Activated naive CD8-positive, alpha-beta T cell treated with anti-CD3 and anti-CD28 coated beads for 36 hours (primary cell): ENCODE measurements at places on chromosomes 3 and 15.

GRCh38 chr15:71529361-71529760 is 281.0 kb upstream of the NR2E3 start:
- H3K27me3 ChIP-seq: peaks cover 52% of the 10 kb centered on the region
- no peaks in the 10 kb centered on the region for H3K4me1 ChIP-seq
- peaks cover 2% of the 10 kb centered on the region for H3K36me3 ChIP-seq
- DNase-seq: no peak

DNA sequence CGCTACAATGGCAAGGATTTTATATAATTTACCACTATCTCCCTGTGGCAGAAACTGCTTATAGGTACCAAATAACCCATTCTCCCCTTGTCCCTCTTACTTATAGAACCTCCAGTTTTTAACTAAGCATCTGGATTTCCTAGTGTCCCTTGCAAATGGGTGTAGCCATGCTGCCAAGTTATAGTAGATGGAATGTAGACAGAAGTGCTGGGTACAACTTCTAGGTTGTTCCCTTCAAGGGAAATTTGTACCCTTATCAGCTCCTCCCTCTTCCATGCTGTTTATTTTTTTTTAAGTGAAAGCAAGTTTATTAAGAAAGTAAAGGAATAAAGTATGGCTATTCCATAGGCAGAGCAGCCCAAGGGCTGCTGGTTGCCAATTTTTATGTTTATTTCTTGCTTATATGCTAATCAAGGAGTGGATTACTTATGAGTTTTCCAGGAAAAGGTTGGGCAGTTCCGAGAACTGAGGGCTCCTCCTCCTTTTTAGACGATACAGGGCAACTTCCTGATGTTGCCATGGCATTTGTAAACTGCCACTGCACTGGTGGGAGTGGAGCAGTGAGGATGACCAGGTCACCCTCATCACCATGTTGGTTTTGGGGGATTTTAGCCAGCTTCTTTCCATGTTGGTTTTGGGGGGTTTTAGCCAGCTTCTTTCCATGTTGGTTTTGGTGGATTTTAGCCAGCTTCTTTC is 40.1 kb upstream of the TM4SF19 start:
- peaks cover 3% of the 10 kb centered on the region for H3K4me1 ChIP-seq
- H3K36me3 ChIP-seq: peaks cover 35% of the 10 kb centered on the region
- no peaks in the 10 kb centered on the region for H3K27me3 ChIP-seq
- no peak overlapping the region for H3K4me3 ChIP-seq
- H3K27ac ChIP-seq: no peak overlapping the region

DNA sequence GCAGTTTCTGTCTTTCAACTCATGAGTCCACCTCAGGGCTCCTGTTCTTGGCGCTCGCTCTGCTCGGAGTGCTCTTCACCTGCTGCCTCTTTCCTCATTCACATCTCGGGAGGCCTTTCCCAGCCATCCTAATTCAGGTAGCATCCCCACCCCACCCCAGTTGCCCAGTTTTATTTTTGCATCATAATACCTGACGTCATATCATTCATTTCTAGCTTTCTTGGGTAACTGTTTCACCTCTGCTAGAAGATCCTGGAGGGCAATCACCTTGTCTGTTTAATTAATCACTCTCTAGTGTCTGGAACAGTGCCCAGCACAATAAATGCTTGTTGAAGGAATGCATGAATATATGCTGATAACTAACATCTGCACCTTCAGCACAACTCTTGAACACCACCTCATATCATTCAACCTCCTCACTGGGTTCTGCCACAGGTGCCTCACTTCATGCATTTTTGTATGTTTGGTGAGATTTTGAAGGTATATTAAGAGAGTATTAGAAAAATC is 7.6 kb downstream of the NUSAP1 start:
- H3K36me3 ChIP-seq: peaks cover 48% of the 10 kb centered on the region
- DNase-seq: no peak
- no peaks in the 10 kb centered on the region for H3K4me1 ChIP-seq
- no peak overlapping the region for H3K27ac ChIP-seq
- H3K27me3 ChIP-seq: no peaks in the 10 kb centered on the region
- no peak overlapping the region for H3K4me3 ChIP-seq

GRCh38 chr3:59771768-59772181 is 722.0 kb upstream of the CFAP20DC start:
- H3K27ac ChIP-seq: no peak overlapping the region
- H3K27me3 ChIP-seq: peaks cover 26% of the 10 kb centered on the region
- DNase-seq: no peak
- H3K4me1 ChIP-seq: peaks cover 29% of the 10 kb centered on the region
- H3K4me3 ChIP-seq: no peak overlapping the region

GRCh38 chr3:142279965-142280590 is 54.7 kb upstream of the GK5 start:
- H3K4me3 ChIP-seq: no peak overlapping the region
- H3K36me3 ChIP-seq: peaks cover 2% of the 10 kb centered on the region
- H3K27ac ChIP-seq: no peak overlapping the region
- no peaks in the 10 kb centered on the region for H3K27me3 ChIP-seq
- DNase-seq: peak; percentile 19

GRCh38 chr3:193237030-193237429 is 4.0 kb upstream of the PLAAT1 start:
- H3K4me1 ChIP-seq: no peaks in the 10 kb centered on the region
- no peaks in the 10 kb centered on the region for H3K36me3 ChIP-seq
- H3K27me3 ChIP-seq: peaks cover 40% of the 10 kb centered on the region

DNA sequence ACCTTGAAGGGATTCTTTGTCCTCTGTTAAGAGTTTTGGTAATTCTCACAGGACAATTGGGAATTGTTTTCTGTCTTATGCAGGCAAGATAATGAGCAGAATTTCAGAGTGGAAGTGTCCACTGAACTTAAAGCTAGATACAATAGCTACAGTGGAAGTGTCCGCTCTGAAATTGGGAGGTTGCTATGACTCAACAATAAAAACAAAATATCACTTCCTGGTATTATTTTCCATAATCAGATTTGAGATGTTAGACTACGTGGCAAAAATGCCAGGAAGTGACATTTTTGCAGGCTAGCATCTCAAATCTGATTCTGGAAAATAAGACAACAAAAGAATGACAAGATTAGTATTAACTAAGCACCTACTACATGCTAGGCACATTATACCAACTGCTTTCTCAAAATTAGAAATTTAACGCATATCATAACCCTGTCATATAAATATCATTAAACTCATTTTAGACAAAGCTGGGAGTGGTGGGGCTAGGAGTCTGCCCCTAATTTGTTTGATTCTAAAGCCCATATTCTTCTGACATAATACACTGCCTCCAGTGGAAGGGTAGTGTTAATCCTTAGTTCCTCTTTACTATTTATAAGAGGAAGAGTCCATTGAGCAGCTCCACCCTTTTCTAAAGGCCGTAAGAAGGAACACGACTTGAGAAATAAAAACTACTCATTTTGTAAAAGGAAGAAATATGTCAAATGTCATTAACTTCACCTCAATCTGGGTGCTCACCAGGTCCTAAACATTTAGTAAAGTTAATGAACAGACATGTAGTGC is 266.9 kb upstream of the STT3B start:
- H3K36me3 ChIP-seq: peaks cover 3% of the 10 kb centered on the region
- no peak for DNase-seq
- no peak overlapping the region for H3K4me3 ChIP-seq
- H3K4me1 ChIP-seq: peaks cover 4% of the 10 kb centered on the region
- H3K27ac ChIP-seq: no peak overlapping the region

DNA sequence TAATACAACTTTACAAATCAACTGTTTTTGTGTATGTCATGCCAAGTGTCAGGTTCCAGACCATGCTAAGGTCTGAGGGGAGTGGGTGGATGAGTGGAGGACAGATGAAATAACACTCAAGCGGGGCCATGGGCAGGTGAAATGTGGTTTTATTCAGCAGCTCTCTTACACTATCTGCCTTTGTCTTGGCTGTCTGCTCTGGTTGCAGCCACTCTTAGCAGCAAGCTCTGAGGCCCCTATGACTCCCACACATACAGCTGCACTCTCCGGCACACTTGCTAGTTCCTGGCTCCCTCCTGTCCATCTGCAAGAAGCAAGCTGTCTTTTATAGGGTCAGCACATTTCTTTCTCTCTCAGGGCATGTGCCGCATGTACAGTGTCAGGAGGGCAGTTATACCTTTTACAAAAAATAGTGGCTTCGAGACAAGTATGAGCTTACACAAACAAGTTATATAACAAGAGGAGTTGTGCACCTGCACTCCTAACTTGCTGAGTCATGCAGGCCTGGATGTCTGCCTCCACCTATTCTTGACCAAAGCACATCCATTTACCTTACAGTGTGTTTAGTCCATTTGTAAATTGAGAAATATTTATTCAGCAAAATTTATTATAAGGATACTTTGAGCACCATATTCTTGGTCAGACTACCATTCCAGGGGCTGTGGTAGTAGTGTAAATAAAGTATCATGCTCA is 683.7 kb upstream of the CBLB start:
- no peak for DNase-seq
- H3K36me3 ChIP-seq: no peaks in the 10 kb centered on the region
- no peaks in the 10 kb centered on the region for H3K4me1 ChIP-seq
- no peaks in the 10 kb centered on the region for H3K27me3 ChIP-seq
- no peak overlapping the region for H3K4me3 ChIP-seq
- no peak overlapping the region for H3K27ac ChIP-seq

DNA sequence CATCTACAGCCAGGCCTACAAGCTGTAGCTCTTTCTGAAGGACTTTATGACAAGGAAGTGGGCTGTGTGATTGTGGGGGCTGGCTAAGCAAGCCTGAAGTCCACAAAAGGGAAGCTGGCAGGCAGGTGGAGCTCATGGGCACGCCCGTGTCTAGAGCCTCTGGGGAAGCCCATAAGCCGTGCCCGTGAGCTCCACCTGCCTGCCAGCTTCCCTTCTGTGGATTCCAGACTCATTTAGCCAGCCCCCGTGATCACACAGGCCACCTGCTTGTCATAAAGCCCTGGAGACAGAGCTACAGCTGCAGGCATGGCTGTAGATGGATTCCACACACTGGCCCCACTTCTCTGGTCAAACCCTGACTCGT is 15.2 kb downstream of the EFCC1 start:
- DNase-seq: peak; percentile 65
- peak overlapping the region; percentile 75 for H3K4me3 ChIP-seq
- no peaks in the 10 kb centered on the region for H3K27me3 ChIP-seq
- peaks cover 2% of the 10 kb centered on the region for H3K36me3 ChIP-seq

GRCh38 chr3:157159037-157159761 is 748 bp downstream of the CCNL1 start:
- peak overlapping the region; percentile 98 for H3K27ac ChIP-seq
- H3K4me3 ChIP-seq: peak overlapping the region; percentile 96
- DNase-seq: peak; percentile 86
- peaks cover 51% of the 10 kb centered on the region for H3K4me1 ChIP-seq

GRCh38 chr3:135460273-135460672 is 505.3 kb upstream of the PPP2R3A start:
- no peak for DNase-seq
- no peaks in the 10 kb centered on the region for H3K27me3 ChIP-seq
- no peaks in the 10 kb centered on the region for H3K36me3 ChIP-seq
- no peak overlapping the region for H3K27ac ChIP-seq
- no peaks in the 10 kb centered on the region for H3K4me1 ChIP-seq

- DNase-seq: no peak
- no peaks in the 10 kb centered on the region for H3K4me1 ChIP-seq
- no peaks in the 10 kb centered on the region for H3K36me3 ChIP-seq
- H3K27ac ChIP-seq: no peak overlapping the region
Measured at GRCh38 chr3:151707216-151707615, 26.5 kb upstream of the AADACL2 start.
